ENCODE measurements at places on chromosomes 2 and 18.

GRCh38 chr2:1744151-1744445 lies 217 bp downstream of the PXDN start:
- DNase-seq, result no peak

GRCh38 chr18:5146093-5146492 lies 51.0 kb downstream of the AKAIN1 start:
- DNase-seq, result no peak

GRCh38 chr18:22223254-22223964 lies 54.0 kb downstream of the GATA6 start:
- DNase-seq, result no peak

- no peak for DNase-seq
Measured at GRCh38 chr2:19706332-19706731, 195.5 kb downstream of the TTC32 start.

DNA sequence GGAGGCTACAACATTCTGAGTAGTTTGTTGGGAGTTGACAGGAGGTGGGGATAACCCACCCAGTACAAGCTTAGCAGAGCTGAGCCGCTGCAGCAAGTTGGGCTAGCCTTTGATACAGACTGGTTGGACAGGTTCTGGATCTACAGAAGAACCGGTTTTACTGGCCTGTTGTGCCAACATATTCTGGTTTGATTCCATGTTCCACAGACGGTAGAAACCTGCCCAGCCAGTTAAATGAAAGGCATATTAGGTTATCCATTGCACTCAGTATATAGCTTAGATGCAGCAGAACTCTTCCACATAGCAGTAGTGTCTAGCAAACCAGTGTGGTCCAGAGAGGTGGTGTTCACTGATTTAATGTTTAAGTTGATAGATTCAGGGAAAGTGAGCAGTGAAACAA lies 19.3 kb upstream of the RBBP8 start:
- no peak for DNase-seq

GRCh38 chr2:3101016-3101942 lies 276.3 kb downstream of the EIPR1 start:
- no peak for DNase-seq

- no peak for DNase-seq
Measured at GRCh38 chr2:120904379-120904778, 168.7 kb downstream of the GLI2 start.

DNA sequence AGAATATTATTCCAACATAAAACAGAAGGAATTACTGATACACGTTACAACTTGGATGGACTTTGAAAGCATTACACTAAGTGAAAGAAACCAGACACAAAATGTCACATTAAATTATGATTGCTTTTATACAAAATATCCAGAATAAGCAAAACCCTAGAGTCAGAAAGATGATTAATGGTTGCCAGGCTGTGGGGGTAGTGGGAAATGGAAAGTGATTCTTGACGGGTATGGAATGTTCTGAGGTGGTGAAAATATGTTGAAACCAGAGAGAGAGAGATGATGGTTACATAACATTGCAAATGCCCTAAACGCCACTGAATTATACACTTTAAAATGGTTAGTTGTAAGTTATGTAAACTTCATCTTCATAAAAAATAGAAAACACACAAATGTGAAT lies 1057.2 kb upstream of the TMEFF2 start:
- DNase-seq, result no peak

- DNase-seq, result no peak
Measured at GRCh38 chr18:47736376-47737140, 193.9 kb downstream of the SMAD2 start.

DNA sequence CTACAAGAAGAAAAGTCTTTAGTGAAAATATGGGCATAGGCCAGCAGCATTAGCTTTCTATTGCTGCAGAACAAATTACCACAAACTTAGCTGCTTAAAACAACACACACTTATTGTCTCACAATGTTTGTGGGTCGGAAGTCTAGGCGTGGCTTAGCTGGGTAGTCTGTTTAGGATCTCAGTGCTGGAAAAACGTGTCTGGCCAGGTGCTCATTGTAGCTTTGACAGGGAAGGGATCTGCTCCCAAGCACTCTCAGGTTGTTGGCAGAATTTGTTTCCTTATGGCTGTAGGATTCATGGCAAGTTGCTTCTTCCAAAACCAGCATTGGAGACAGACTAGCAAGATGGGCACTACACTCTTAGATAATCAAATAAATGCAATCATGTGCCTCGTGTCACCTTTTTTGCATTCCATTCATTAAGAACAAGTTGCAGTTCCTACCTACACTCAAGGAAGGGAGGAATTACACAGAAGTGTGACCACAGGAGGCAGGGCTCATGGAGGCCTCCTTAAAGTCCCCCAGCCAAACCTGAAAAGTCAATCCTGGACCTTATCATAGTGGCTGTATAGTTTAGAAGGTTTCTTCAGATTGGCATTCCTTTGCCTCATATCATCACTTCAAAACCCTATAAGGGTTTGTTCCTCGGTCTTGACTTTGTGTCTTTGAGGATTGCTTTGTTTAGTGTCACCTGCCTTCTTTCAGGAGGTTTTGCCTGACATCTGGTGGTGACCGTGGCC lies 17.3 kb downstream of the MRPL30 start:
- no peak for DNase-seq

DNA sequence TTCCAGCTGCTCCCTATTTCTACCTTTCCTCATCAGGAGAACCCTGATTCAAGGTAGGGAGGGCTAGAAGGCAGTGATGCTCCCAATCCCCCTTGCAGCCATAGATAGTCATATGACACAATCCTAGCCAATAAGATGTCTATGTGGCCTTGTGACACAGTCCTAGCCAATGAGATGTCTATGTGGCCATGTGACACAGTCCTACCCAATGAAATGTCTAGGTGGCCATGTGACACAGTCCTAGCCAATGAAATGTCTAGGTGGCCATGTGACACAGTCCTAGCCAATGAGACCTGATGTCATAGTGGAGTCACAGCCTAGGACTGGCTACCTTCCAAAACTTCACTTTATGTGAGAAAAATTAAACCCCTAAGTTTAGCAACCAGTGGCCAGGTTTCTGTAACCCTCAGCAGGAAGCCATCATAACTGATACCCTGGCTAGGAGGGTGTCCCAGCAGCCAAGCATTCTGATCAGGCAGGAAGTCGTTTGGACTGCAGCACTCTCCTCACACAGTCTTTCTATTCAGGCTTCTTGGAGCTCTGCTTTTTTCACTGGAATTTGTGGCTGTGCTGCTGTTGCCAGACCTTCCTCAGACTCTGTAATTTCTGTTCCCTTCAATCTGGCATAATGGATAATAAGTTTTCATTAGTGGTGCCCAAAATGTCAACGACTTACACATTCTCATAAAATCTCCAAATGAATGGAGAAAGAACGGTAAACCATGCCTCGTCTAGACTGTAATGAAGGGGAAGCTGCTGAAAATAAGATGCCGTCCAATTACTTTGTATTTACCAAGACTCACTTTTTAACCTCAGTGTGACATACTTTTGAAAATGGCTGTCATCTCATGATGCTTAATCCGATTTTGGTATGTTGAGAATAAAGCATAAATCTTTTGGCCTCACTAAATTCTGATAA lies 165.0 kb upstream of the NCKAP5 start:
- no peak for DNase-seq

GRCh38 chr18:1511619-1512311 lies 607.1 kb downstream of the ADCYAP1 start:
- no peak for DNase-seq

DNA sequence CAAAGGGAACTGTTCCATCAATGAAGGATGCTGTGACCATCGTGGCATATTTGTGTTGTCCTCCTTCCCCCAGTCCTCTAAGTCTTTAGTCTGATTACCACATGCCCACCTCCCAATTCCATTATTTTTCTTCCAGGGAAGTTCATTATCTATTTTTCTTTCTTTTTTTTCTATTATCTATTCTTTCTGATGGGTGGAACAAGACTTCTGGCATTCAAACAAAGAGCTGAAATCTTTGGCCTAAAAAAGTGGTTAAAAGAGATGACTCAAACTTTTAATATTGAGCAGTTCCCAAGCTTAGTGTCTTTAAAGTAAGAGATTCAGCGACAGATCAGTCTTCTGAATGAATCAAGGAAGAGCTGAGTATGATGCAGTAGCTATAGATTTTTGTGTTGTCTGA lies 66.6 kb downstream of the DIS3L2 start:
- DNase-seq, result no peak

- no peak for DNase-seq
Measured at GRCh38 chr2:212990697-212991096, 160.7 kb downstream of the IKZF2 start.

DNA sequence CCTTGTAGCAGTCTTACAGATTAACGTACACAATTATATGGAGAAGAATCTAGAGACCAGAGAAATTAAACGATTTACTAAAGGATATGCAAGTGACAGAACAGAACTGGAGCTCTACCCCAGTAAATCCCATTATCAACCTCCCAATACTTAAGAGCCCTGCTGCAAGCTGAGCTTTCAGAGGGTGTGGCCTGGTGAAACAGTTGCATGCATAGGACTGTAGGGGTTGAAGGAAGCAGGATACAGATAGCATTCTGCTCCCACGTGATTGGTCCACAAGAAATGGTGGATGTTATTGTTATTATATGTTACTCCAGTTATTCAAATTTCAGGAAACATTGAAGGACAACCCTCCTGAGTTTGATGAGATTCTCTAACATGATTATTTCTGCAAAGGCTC lies 210.8 kb upstream of the THUMPD2 start:
- DNase-seq, result no peak

DNA sequence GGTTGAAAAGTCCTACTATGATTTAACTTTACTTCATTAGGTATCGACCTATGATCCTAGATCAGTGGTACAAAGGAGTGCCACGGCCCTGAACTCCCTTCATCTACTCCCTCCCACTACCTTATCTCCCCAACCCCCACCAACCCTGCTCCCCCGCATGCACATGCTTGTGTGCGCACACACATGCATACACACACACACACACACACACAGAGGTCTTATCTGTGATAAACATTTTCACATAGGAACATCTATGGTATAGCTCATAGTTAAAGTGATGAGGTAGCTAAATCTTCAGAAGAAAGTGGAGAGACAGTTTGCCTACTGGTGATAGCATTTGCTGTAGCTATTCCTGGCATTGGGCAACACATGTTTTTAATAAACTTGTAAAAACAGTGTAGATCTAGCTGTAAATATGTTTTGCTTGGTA lies 471.3 kb downstream of the ZEB2 start:
- no peak for DNase-seq

DNA sequence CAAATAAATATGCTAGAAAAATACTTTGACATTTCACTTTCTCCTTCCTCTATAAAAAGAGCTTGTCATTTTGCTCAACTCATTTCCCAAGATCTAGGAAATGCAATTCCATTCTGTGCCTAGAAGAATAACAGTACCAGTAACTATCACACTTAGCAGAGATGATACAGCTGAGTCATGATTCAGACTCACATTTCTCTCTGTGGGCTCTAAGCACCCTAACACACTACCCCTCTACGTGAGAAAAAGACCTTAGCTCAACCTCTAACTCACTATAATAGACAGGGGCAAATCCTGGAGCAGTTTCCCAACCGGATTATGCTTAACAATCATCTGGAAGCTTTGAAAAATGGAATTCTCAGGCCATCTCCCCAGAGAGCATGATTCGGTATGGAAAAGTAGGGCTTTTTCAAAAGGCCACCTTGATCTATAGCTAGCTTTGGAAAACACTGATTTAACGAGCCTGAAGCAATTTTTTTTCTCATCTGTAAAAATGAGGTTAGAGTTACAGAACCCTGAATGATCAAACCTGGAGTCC lies 1312.3 kb upstream of the PIK3C3 start:
- DNase-seq, result no peak

- DNase-seq, result no peak
Measured at GRCh38 chr2:69340101-69340775, 46.8 kb downstream of the GFPT1 start.

DNA sequence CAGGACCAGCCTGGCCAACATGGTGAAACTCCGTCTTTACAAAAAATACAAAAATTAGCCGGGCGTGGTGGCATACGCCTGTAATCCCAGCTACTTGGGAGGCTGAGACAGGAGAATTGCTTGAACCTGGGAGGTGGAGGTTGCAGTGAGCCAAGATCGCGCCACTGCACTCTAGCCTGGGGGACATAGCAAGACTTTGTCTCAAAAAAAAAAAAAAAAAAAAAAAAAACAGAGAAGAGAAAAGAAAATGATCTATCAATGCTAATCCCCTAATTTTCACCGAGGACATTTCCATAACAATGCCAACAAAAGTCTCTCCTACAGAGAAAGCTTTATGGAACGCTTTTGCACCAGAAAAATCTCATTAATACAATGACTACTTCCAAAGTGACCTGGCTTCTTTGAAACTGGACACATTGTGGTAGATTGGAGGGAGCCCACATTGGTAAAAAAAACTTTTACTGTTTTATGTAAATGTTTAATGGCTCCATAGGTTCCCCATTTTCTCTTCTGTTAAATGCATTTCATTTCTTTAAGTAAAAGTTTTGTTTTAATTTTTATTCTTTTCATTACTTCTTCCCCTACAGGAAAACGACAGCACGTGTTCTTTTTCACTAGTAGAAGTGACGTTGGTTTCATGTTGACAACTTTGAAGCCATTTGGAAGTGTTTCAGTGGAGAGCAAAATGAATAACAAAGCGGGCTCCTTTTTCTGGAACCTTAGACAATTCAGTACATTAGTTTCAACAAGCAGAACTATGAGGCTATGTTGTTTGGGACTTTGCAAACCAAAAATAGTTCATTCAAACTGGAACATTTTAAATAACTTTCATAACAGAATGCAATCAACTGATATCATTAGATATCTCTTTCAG lies 888 bp downstream of the FASTKD2 start:
- DNase-seq, result no peak

DNA sequence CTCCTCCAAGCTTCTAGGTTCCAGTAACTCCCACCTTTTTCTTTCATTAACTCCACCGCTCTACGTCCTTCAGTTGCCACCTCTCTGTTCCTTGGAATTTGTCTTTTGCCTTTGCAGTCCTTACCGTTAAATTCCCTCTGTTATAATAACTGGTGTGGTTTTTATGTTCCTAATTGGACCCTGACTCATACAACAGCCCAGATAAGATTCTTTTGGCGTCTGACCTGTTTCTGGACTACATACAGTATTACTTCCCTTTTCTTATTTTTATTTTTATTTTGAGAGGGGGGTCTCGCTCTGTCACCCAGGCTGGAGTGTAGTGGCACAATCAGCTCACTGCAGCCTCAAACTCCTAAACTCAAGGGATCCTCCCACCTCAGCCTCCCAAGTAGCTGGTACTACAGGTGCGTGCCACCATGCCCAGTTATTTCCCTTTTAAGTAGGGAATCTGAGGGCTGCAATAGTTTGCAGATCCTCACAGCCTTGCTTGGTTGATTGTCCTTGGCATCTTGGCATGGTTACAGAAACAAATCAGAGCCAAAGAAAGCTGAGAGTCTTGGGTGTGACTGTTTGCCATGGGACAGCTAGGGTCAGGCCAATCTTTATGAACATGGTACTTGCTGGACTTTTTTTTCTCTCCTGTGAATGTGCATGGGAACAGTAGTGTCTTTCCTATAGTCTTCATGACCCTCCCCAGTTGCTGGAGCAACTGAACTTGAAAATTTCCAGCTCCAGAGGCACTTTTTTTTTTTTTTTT lies 22.0 kb downstream of the TCF23 start:
- no peak for DNase-seq

DNA sequence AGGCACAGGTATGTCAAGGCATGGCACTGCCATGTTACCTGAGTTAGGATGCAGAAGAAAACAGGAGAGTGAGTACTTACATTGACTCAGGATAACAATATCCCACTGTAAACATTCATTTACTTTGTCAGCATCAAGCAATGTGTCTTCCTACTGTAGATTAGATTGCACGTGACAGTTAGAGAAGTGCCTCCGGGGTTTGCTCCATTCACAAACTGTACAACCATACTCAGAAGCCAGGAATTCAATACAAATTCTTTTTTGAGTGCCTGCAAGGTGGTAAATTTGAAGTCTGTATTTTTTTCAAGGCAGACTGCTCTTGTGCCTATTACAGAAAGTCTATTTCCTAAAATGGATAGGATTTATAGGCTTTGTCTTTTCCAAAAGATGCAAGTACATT lies 34.1 kb downstream of the CDCA7 start:
- no peak for DNase-seq

All from NT2/D1 (cell line).